ENCODE measurements at places on chromosomes 16 and 17. TPM values are rescaled to one million over a fixed set of nuclear protein-coding genes. Genes with fewer than 3 reads are reported as not detected.

GRCh38 chr17:78409191-78409928 lies 30.9 kb downstream of the PGS1 start:
- no peak for DNase-seq

DNA sequence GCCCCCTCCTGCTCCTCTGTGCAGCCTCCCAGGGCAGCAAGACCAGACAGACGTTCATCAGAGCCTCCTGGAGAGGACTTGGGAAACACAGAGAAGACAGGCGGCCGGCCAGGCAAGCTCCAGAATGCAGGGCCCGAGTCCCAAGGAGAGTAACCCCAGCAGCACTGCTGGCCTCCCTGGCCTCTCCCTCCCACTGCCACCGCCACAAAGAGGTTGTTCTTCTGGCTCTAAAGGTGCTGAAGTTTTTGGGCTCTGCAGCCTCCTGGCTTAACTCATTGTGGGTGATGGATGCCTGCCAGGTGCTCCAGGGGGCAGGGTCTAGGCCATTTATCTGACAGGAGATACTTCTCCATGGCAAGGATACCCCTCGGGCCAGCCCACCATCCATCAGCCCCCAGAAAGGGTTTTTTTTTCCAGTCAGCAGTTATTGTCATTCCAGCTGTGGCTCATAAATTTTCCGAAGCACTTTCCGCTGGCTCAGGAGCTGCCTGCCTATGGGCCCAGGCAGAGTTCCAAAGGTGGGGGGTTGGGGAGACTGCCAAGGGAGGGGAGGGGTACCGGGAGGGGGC lies 32.0 kb upstream of the MRPS23 start:
- no peak for DNase-seq

DNA sequence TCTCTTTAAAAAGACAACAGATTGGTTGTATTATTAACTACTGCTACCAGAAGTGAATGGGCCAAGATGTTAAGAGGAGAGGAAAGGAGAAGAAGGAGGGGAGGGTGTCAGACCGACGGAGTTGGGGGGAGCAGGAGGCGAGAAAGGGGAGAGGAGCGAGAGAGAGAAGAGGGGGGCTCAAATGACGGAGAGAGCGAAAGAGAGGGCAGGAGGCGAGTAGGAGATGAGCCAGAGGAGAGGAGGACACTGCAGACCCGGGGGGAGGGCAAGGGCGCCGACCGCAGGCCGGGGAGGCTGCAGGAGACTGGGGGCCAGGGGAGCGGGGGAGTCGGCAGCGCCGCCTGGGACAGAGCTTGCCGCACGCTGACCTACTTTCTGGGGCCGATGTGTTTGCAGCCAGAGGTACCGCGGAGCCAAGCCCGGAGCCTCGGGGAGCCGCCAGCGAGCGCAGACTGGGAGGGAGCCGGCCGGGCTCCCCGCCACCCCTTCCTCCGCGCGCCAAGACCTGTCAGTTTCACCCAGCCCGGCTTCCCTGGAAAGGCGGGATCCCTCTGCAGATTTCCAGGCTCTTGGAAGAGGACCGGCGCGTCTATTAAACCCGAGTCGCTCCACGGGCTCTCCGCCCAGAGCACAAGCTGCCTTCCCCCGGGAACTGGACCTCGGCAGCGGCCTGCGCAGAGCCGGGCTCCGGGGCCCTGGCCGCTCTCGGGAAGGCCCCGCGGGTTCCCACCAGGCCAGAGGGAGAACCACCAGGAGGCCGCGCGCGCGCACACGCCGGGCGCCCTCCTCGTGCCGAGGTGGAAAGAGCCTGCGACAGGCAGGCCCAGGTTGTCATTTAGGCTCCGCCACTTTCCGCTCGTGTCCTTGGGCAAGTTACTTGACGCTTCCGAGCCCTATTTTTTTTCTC lies 74.6 kb downstream of the CMC2 start:
- DNase-seq: no peak

GRCh38 chr17:80268427-80268826 lies 7.8 kb downstream of the RNF213 start:
- no peak for DNase-seq

- DNase-seq: peak; percentile 30
Observed at GRCh38 chr16:66127459-66128370, 238.8 kb upstream of the CDH5 start.

DNA sequence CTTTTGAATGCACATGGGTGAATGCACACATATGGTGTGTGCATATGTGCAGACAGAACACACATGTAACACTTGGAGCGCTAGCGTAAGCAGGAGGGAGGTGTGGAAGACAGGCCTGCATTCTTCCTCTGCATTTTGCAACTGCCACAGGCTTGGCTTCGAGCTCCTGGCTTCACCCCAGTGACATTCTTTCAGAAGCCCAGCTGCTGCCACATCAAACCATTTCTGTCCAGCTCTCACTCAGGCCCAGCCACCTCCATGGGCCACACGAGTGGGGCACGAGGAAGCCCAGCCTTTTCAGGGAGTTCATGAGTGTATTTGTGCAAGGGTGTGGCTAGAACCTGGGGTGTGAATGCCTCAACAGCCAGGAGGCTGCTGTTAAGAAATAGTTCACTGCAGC lies 18.8 kb downstream of the LGALS3BP start:
- no peak for DNase-seq

Gene TNFRSF17
- not detected for total RNA-seq

GRCh38 chr17:78933025-78933958 lies 8.1 kb upstream of the TIMP2 start:
- DNase-seq: no peak

DNA sequence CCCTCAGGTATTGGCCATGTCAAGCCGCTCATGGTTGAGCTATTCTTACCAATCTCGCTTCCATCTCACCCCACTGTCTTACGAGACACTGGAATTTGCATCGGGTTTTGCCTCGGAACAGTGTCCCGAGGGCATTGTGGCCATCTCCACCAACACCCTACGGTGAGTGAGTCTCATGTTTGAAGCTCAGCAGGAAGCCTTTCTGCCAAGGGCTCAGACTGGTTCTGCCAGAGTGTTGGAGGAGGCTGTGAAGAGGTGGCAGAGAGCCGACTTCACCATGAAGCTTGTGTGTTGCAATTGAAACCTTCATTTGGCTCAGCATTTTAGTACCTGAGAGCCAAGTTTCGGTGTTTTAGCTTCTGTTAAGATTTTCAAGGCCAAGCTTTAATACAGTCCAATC lies 38.0 kb downstream of the SF3B3 start:
- DNase-seq: no peak

GRCh38 chr16:67277294-67277998 lies 1.9 kb upstream of the PLEKHG4 start:
- peak; percentile 56 for DNase-seq

Gene TSNAXIP1
- 1.9 TPM for total RNA-seq

Gene TSPOAP1
- total RNA-seq: 13.6 TPM

DNA sequence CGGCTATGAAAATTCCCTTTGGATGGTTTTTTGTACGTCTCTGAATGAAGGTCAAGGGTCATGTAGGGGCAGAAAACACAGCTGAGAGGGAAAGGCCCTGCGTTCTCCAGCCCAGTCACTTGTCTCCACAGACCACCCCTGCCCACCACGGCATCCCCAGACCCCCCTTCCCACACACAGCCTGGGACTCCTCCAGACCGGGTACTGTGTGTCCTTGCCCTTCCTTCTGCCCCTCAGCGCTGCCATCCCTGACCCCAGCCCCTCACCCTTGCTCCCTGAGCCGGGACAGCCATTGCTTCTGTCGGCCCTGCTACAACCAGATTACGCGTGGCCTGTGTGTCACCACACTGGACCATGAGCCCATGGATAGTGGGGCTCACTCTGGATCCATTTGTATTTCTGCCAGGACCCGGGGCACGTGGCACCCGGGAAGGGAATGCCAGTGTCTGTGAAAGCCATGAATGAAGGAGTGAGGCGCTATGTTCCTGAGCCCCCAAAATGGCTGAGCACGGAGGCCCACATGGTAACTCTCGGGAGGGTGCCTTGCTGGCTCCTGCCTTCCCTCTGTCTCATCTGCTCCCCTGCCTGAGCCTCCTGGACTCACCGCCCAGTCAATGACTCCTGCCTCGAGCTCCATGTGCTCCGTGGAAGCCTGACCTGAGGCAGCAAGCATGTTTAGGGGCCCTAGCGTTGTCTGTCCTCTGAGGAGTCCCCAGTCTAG lies 139.1 kb upstream of the FOXF1 start:
- no peak for DNase-seq

DNA sequence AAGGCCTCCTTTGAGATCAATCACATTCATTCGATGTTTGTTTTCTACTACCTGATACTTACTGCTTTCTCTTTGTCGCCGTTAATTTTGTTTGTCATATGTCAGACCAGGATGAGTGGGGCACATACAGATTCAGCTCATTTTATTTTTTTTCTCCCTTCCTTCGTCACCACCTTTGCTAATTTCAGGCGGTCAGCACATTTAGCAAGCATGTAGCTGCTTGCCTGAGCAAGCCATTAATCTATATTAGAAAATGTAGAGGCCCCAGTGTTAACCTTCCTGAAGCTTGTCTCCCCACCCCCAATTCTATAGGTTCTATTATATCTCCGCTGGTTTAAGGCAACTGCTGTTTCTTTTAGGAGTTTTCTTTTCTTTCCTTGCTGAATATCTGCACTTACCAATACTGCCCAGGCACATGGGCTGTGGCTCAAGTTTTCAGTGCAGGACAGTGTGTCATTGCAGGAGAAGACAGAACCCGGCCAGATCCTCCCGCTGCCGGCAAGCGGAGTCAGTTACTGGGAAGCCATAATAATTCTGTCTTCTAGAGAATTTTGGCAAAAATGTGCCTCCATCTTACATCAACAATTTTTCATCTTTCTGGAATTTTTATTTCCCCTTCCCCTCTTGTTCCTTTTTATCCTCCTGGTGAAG lies 714.3 kb downstream of the WWOX start:
- no peak for DNase-seq

DNA sequence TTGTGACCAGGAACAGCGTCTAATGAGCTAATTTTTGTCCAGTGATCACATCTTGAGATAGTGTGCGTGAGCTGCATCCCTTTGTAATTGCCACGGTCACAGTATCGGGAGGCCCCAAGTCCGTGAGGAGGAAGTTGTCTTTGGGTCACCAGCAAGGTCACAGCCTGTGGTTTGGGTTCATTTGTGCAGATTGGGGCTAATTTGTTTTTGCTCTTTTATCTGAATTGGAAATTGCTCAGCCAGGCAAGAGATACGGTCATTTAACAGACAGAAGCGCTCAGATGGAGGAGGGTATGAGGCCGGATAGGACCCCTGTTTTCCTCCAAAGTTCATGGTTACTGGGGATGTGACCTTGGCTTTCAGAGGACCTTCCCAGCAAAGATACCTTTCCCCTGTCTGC lies 174.1 kb downstream of the SNX29 start:
- no peak for DNase-seq

- DNase-seq: no peak
Observed at GRCh38 chr16:55324285-55325079, 479 bp downstream of the IRX6 start.

Gene ST6GALNAC2
- total RNA-seq: 7.8 TPM

DNA sequence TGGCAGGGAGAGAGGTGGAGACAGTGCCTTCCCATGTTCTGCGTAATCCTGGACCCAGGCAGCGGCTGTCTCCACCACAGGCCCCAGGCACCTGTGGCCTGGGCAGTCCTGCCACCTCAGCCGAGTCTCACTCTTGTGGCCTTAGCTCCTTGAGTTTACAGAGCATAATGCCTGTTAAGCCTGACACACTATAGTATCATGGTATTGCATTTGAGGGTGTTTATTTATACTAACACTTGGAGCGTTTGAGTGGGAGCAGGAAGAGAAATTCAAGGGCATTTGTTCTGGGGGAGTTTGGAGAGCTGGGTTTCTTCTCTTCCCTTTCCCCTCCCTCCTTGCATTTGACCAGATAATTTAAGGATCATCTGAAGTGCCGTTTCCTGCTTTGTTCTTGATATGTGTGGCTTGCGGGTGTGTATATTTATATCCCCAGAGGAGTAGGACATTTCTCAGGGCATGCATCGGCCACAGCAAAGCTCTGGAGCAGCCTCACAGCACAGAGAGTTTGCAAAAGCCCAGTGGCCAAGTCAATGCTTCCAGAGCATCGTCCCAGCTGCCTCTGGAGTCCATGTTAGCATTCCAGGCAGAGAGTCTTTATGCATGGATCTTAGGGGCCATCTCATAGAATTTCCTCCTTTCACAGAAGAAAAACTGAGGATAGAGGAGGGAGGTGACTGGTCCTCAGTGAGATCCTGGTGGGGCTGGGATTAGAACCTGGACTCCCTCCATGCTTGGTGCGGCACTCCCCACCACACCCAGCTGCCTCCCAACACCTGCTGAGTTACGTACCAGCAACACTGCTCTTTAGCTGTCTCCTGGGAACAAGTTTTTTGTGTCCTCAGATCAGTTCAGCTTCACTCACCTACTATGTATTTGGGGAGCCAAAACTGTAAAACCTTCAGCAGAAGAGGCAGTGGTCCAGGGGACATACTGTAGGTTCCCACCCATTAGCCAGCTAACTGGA lies 222.8 kb downstream of the CCDC182 start:
- no peak for DNase-seq

GRCh38 chr16:85302018-85302847 lies 190.0 kb upstream of the CIBAR2 start:
- no peak for DNase-seq

Gene CACNG5
- not detected for total RNA-seq

Data from omental fat pad (tissue), 4 donors.